ENCODE measurements at places on chromosomes 16 and 17.

- no peak for DNase-seq
These were observed 224.8 kb downstream of the RBFOX3 start for GRCh38 chr17:79385962-79386563.

GRCh38 chr16:66444049-66444481, 17.0 kb downstream of the BEAN1 start:
- no peak for DNase-seq

DNA sequence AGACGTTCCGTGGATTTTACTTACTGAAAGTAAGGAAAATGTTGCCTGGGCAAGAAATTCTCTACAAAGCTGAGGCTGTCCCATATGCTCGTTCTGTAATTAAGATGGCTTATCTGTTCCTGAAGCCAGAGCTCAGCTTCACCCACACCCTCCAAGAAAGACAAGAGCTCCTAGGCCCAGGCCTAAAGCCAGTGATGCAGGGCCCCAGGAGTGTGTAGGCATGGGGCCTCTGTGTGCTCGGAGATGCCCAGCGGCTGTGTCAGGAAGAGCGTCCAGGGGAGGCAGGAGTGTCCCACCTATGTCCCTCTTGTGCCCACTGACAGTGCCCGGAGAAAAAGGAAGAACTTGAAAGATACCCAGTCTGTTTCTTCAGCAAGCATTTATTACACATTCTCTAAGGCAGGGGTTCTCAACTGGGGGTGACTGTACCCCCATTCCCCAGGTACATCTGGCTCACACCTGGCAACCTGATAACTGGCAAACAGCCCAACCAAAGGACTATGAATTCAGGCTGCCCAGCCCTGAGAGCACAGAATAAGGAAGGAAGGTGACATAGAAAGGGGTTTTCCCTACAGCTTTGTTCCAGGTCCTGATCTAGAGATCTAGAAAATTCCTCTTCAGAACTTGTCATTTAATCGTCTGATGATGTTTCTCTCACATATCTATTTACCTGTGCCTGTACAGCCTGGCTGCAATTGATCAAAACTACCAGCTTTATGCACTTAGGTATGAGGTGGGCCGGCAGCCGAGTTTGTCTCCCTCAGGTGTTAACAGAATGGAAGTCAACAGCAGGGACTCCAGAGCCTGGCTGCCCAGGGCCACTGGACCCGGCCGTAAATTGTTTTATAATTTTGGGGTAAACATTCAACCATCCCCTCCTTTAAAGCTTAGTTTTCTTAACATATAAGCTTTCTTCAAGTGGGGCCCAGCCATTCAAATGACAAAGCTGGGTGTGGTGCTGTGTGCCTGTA, 12.0 kb downstream of the SNN start:
- DNase-seq: no peak

DNA sequence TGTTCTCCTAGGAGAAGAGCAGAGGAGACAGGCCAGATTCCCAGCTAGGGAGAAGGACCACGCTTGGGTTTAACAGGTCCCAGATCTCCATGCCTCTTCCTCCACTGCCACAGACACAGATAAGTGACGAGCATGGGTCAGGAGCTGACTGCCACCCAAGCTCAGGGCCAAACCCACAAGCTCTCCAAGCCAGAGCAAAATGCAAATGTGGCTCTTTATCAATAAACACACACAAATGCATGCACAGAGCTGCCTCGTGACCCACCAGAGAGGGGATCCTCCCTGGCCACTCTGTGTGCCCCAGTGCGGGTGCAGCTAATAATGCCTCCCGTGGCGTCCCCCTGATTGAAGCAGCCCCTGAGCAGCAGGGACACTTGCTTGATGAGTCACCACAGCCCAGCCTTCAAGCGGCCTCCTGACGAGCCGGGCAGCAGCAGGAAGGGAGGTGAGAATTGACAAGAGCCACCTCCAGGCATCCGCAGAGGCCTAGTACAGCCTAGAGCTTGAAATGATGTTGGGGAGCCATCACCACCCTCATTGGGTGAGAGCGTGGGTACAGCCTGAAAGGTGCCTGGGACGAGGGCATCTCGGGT, 143.9 kb downstream of the CCDC182 start:
- DNase-seq: no peak

- no peak for DNase-seq
These were observed 17.5 kb upstream of the MT4 start for GRCh38 chr16:56547120-56547948.

- DNase-seq: no peak
These were observed 37.9 kb downstream of the HEATR6 start for GRCh38 chr17:60040843-60041242.

DNA sequence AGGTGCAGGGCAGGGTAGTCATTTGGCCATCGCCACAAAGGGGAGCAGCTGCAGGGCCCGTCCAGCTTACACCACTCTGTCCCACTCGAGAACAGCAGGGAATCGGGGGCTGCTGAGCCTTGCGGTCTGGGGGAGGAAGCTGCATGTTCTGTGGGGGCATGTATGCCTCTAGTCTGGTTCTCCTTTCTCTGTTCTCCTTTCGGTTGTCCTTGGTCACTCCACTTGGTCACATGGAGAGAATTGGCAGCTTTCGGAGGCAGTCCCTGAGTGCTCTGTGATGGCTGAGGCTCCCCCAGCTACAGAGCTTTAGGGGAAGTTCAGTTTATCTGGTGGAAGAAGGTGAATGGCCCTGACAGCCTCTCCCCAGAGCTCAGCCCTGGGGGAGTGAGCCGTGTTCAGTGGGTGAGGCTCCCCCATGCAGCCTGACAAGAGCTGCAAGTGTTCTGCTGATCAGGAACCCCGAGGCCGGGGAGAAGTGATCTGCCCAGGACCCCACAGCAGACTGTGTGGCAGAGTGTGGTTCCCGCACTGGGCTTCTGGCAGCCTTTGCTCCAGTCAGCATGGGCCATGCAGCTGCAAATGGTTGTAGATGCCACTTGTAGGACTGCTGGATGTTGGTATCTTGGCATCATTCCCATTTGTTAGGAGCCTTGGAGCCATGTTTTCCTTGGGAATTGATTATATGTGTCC, 22.3 kb upstream of the SMPD3 start:
- DNase-seq: peak; percentile 79

DNA sequence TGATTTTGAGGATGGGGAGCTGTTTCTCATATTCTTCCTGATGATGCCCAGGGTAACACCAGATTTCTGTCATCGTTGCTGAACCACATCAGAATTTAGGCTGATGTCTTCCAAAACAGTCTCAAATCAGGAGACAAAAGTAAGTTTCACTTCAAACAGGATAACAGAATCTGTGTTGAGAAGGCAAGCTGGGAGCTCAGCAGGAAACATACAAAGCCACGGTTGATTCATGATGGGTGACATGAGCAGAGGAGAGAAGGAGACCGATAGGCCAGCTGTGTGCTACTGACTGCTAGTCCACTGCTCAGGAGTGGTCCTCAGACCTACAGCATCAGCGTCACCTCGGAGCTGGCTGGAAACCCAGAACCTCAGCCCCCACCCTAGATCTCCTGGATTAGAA, 62.9 kb upstream of the RCVRN start:
- DNase-seq: no peak

DNA sequence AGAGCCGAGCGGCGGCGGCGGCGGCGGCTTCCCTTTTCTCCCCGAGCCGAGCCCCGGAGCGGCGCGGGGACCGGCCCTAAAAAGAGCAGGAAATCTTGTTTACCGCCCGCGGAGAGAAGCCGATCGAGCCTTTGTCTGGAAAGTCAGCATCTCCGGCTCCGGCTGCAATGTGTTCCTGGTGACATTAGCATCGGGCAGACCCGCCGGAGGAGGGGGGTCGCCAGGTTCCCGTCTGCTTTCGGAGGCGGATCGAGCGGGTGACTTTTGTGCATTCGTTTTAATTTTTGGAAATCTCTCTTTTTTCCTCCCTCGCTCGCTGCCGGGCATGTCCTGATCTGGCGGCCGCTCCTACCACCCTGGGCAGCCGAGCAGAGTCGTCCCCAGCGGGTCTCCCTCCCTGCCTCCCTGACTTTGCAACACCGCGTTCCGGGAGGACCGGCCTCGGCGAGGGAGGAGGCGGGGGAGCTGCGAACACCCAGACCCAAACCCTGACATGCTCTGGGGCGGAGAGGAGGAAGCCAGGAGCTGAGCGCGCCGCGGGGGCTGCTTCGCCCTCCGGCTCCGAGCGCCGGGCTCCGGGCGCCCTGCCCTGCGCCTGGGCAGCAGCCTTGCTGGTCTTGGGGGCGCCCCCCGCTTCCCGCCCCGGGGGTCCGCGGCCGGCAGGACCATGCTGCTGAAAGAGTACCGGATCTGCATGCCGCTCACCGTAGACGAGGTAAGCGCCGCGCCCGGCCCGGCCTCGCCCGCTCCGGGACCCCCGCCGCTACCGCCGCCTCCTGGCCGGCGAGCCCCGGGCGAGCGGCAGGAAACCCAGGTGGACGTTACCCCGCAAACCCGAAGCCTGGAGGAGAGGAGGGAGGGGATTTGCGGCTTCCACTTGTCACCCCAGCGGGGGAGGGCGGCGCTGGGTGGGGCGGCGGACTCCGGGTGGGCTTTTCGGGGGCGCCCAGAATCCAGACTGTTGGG, 690 bp downstream of the PITPNC1 start:
- DNase-seq: peak; percentile 71

DNA sequence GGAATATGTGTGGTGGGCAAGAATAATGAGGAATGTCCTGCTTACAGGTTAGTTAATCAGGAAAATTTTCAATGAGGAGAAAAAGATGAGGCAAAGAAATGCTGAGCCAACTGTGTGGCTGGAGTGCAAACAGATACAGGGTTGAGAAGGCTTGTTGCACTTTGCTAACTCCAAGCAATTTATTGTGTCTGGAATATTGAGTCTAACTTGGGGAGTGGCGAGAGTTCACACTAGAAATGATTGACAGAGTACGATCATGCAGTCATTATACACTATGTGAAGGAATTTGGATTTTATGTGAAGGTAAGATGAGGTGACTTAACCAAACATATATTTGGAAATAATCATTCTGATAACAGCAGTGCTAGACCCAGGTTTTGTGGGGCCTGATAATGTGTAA, 185.0 kb upstream of the ELAC2 start:
- DNase-seq: no peak

GRCh38 chr17:39643271-39643670, 6.3 kb downstream of the STARD3 start:
- no peak for DNase-seq

DNA sequence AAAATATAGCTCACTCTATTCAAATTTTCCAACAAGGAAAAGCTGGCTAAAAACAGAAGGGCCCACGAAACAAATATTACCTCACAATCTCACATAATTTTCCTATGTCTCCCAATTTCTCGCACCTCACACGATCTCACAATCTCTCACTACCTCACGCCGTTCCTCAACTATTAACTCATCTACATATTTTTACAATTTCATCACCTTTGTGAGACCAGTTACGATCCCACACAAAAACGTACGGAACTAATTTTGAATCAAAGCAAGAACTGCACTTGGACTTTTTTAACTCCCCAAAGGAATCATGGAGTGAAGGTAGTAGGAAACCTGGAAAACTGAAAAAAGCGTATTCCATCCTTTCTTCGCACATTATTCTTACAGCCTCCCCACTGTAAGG, 1.1 kb downstream of the CBX1 start:
- no peak for DNase-seq

DNA sequence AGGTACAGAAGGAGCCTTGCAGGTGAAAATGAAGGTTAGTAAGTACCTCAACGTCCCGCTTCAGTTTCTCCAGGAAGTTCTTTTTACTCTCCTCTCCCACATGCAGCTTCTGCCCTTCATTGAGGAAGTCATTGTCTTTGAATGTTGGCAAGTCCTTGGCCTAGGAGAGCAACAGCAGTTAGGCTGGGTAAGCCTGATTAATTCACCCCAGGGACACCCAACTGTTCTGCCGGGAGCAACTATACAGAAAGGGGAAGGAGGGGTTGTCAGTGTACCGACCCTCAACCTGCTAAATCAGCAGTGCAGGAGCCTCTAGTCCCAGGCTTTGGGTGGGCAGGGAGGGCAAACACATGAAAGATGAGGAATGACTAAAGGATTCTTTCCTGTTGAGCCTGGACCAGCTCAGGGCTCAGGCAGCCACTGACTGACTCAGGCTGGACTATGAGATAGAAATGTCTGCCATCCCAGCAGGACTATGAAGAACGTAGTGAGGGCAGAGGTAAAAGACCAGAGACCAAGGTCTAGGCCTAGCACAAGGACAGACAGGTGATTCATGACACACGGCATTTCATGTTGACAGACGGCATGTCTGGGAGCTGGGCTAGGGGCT, 21.6 kb downstream of the PIP4K2B start:
- no peak for DNase-seq

GRCh38 chr17:78995022-78995760, 14.4 kb downstream of the CANT1 start:
- no peak for DNase-seq

GRCh38 chr16:75514296-75514695, 19.1 kb upstream of the CHST6 start:
- DNase-seq: no peak

- no peak for DNase-seq
These were observed 551.4 kb upstream of the ZFHX3 start for GRCh38 chr16:73599351-73599750.

GRCh38 chr16:81440888-81441761, 3.5 kb upstream of the CMIP start:
- no peak for DNase-seq

GRCh38 chr17:17872547-17873345, 36.0 kb upstream of the SREBF1 start:
- DNase-seq: no peak

GRCh38 chr17:72497915-72498314, 377.1 kb downstream of the SOX9 start:
- no peak for DNase-seq

DNA sequence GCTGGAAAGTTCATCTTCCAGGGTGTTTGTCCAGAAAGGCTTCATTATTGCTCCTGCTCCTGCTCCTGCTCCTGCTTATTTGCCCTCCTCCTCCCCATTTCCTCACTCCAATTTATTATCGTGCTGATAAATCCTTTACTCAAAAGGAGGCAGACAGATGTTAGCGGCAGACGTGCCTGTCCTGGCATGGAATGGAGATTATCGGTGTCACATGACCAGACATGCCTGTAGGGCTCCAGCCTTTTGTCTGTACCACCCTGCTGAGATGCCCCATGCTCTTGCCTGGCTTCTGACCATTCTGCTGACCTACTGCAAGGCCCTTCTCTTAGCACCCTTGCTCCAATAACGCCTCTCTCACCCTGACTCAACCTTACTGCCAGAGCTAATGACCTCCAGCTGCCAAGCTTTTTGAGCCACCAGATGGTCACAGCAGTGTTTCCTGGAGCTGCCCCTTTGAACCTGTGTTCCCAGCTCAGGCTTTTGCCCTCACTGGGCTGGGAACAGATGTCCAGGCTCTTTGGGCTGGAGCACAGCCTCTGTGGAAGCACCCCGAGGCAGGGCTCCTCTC, 12.8 kb downstream of the DNAH9 start:
- DNase-seq: no peak

DNA sequence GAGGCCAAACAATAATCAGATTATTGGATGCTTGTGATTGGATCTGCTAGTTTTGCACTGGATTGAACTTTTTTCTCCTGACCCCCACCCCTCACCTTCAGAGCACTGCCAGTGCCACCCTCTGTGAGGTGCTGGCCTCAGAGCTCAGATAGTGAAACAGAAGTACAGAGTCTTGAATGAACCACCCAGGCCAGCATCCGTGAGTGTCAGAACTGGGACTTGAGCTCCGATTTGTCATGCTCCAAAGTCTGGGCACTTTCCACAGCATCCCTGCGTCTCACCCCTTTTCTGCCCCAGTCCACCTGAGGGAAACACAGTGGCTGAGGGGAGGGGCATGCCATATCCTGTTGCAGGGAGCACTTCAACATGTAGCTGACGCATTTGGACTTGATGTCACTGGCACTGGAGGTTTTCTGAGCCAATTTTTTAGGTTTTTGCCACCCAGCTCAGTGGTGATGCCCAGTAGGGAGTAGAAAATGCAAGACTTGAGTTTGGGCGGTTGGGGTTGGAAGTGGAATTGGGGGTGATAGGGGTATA, 47.3 kb downstream of the SMPD3 start:
- no peak for DNase-seq

- no peak for DNase-seq
These were observed 135.7 kb upstream of the ZFHX3 start for GRCh38 chr16:73183611-73184092.

Measured in GM06990 (cell line).